ENCODE measurements at places on chromosomes 3 and 15.
A peak's percentile ranks its signal among the peaks of the same experiment; 100 is the strongest.

DNA sequence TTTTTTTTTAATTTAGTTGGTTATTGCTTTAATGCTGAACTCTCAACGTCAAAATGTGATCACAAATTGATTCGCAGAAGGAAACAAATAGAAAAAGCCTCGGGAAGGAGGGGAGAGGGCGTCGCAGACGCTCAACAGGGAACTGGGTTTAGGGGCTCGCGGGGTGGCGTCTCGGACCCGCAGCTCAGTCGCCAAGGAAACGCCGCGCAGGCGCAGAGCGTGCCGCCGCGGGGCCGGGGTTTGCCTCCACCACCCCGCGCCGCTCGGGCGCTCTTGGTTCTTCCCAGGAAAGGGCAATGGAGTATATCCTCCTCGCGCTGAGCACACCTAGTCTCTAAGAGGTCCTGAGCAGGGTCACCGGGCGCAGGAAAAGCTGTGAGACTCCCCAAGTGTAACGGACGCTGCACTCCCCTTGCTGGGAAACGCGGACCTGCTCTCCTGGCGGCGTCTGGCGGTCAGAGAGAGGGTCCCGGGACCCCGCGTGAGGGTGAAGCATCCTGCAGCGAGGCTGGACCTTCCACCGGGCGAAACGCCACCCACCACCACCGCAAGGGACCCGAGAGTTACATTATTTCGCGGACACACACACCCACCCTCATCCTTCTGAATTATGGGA lies 753 bp downstream of the PLCH1 start:
- peak; percentile 41 for DNase-seq

DNA sequence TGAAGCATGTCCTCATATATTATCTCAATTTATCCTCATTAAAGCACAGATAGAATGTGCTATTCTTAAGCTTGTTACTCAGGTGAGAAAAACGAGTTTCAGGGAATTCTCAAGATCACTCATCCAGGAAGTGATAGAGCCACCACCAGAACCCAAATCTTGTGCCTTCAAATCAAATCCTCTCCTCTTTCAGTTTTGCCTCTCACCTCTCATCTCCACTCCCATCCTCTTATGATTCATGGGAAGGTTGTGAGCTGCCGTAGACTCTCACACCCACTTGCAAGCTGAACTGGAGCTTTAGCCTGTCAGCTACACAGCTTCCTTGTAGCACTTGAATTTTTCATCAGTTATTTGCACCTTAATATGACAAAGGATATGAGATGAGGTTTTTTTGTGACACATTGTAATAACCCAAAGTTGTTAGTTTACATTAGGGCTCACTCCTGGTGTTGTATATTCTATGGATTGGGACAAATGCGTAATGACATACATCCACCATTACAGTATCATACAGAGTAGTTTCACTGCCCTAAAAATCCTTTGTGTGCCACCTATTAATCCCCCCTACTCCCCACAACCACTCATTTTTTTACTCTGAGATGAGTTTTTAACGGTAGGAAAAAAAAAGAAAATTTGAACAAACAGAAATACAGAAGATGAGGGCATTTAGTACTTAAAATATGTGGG lies 25.7 kb downstream of the GPR15 start:
- no peak for DNase-seq

GRCh38 chr15:42499858-42500609 lies 4.6 kb downstream of the SNAP23 start:
- no peak for DNase-seq

DNA sequence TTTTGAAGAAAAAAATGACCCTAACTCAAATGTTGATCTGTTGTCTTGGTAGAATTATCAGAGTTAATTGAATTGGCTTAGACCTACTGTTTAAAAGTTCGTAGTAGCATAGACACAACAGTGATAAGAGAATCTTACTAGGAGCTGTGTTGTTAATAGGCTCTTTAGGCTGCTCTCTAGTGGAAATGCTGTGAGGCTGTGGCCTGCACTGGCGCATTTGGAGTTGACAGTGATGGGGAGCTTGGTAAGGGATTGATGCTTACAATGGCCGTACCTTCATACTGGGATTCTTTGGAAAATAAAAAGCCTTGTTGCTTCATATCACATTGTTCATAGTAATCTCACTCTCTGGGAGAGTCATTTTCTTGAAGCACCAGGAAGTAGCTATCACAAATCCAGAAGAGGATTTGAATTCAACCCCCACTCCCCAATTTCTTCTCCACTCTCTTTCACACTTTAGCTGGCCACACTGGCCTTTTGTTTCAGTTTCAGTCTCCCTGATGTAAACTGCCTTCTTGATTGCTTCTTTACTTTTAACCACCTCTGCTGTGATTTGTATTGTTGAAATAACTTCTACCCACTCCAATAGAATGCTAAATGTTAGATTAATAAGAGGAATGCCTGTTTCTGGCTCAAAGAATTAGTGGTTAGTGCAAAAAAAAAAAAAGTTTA lies 56.6 kb downstream of the CEP63 start:
- no peak for DNase-seq

DNA sequence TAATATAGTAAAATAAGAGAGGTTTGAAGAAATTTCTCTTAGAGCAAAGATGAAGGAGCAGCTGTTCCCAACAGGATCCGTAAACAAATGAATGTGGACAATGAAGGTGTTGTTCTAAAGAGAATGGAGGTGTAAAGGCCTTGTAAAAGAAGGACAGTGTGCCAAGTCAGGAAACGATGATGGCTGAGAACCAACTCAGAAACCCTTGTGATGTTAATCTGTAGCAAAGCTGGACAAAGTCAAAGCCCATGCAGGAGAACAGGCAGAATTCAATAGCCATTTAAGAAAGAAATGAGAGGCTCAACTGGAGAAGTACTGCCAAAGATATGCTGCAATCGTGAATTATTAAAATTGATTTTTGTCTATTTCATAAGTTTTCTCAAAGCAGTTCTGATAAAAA lies 192.2 kb downstream of the MBNL1 start:
- DNase-seq = no peak

- no peak for DNase-seq
These were observed 1.4 kb downstream of the TMEM43 start for GRCh38 chr3:14126017-14126886.

DNA sequence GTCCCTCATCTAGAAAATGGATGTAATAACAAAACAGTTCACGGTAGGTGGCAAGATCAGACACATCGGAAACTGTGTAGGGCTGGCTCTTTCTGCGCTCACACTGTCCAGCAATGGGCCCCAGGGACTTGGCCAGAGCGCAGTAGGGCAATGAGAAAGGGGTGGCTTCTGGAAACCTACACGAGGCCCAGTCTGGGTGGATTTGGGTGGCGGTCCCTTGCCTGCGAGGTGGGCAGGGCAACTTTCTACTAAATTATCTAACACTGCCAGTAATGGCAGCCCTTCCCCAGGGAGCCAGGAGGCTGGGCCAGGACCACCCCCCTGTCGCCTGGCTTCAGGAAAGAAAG lies 2.1 kb upstream of the TNK2 start:
- DNase-seq = no peak

- no peak for DNase-seq
These were observed 31.2 kb upstream of the CCDC80 start for GRCh38 chr3:112671930-112672715.

DNA sequence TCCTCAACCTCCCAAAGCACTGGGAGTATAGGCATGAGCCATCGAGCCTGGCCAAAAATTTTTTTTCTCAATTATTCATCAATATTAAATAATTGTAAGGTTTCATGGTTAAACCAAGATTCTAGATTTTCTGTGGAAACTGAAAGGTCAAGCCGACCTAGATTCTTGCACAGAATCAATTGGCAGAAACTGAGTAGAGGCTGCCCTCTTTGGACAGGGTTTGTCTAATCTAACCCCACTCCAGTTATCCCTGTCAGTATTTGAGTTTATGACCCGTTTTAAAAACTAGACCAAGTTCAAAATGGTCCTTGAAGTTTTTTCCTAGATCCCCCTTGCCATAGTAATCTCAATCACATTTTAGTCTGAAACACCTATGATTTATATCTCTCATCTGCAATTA lies 8.6 kb upstream of the ADAM10 start:
- DNase-seq = no peak

DNA sequence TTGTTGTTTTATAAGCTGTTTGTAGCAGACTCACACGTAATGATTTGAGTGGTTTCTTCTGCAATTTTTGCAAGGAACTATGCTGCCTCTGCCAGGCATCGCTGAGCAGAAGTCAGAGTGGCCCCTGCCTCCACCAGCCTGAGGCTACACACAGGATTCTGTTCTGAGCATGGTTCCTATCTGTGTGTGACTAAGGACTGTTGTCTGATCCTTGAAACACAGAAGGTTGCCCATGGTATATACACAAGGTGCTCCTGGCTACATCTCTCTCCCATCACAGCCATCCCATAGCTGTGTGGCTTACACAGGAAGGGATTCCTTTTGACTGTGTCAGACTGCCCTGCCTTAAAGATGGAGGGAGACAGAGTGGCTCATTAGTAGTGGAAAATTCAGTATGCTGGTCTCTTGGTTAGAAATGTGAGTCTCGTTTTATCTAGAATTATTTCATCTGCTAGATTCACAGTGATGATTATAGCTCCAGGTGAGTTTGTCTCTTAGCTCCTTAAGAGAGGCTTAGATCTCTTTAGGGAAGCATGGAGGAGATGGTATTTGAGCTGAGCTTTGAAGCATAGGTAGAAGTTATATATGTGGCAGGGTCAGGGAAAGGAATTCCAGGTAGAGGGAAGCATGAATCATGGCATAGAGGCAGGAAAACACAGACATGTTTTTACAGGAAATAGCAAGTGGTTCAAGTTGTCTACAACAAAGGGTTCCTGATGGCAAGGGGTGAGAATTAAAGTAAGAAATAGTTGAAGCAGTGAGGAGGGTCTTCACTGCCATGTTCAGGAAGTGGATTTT lies 37.5 kb downstream of the SNAPC5 start:
- no peak for DNase-seq

- DNase-seq = no peak
These were observed 372.1 kb upstream of the ARHGEF26 start for GRCh38 chr3:153749070-153749610.

GRCh38 chr15:45143056-45143455 lies 13.3 kb downstream of the DUOX1 start:
- DNase-seq = no peak

GRCh38 chr15:88904624-88905327 lies 8.4 kb downstream of the MFGE8 start:
- peak; percentile 36 for DNase-seq

DNA sequence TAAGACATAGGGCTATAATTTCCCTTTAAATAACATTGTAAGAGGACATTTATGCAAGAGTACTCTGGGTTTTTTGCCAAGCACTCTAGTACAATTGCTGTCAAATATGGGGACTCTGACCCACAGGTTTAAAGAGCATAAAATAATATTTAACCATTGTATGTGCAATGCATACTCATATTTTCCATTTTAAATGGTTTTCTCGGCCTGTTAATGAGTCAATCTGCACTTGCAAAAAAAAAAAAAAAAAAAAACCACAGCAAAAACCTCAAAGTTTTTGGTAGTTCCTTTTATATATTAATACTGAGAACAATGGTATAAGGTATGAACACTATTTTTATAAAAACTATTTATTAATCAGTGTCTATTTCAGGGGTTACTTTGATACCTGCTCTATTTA lies 304.0 kb upstream of the CBLB start:
- DNase-seq = no peak

GRCh38 chr3:126284258-126284904 lies 72.8 kb downstream of the KLF15 start:
- DNase-seq = no peak

DNA sequence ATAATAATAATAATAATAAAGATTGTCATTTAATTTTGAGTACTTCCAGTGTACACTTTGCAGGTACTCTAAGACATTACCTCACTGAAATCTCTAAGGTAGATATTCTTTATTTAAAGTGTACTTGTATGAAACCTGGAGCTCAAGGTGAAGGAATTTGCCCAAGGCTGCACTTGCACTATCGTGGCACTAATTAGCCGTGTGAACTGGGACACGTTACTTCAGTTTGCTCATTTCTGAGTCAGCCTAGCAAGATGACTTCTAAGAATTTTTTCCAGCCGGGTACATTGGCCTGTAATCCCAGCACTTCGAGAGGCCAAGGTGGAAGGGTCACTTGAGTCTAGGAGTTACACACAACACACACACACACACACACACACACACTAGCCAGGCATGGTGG lies 33.5 kb downstream of the MLH1 start:
- DNase-seq = no peak

DNA sequence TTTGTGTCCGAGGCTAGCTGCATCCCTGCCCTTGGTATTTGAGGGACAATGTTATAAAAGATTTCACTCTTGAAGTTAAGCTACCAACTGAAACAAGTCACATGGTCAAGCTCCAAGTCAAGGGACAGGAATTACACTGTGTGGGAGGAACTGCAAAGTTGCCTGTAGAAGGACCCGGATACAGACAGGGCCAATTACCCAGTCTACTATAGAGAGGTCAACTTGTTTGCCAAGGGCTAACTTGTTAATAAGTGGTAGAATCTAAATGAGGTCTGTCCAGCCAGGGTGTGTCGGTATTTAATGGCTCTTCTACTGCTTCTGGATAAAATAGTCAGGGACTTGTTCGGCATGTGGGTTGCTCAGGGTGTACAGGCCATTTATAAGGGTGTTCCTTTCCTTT lies 55.7 kb downstream of the PTPRG start:
- no peak for DNase-seq
